ENCODE measurements at places on chromosomes 12 and 14.

DNA sequence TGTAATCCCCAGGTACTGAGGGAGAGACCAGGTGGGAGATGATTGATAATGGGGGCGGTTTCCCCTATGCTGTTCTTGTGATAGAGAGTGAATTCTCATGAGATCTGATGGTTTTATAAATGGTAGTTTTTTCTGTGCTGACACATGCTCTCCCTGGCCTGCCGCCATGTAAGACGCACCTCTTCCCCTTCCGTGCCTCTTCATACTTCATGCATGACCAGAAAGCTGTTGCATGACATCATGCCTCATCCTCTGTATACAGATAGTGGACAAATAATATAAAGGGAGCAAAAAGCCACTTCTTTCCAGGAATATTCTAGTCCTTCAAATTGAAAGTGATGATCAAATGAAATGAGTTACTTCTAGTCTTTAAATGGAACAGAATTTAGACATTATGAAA is 47.3 kb upstream of the LRIG3 start:
- DNase-seq = no peak

- no peak for DNase-seq
Observed at GRCh38 chr12:121248622-121249021, 38.7 kb downstream of the P2RX4 start.

GRCh38 chr12:113158439-113159203 is 9.1 kb downstream of the CFAP73 start:
- no peak for DNase-seq

- no peak for DNase-seq
Observed at GRCh38 chr12:108609537-108610335, 11.9 kb upstream of the TMEM119 start.

DNA sequence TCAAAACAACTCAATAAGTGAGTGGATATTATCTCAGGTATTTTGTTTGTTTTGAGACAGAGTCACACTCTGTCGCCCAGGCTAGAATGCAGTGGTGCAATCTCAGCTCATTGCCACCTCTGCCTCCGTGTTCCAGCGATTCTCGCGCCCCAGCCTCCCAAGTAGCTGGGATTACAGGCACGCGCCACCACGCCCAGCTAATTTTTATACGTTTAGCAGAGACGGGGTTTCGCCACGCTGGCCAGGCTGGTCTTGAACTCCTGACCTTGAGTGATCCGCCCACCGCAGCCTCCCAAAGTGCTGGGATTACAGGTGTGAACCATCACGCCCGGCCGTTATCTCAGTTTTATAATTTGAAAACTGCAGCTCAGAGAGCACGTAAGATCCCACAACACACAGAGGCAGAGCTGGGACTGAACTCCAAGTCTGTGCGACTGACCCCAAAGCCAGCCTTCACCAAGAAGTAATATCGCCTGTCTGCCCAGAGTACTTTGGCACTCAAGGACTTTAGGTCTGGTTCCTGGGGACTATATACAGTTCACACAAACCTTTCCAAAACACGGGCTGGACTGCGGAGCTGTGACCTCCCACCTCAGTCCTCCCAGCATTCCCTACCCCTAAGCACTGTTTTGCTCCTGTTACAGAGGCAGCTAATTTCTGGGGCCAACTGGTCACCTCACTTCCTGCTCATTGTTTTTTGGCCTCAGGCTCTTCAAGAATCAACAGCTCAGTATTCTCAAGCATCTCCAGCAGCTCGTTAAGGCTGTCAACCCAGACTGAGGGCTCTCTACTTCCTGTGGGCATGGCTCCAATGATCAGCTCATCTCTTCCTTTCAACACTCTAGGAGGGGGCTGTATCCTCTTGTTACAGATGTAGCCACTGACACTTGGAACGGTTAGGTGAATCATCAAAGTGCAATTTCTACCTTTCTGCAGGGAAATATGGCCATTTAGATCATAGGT is 22.5 kb downstream of the TESC start:
- DNase-seq = no peak

- no peak for DNase-seq
Observed at GRCh38 chr14:101808020-101808641, 46.6 kb downstream of the PPP2R5C start.

GRCh38 chr12:127489061-127489460 is 777.9 kb upstream of the TMEM132C start:
- no peak for DNase-seq

GRCh38 chr14:63523735-63524426 is 19.3 kb downstream of the PPP2R5E start:
- DNase-seq = no peak

DNA sequence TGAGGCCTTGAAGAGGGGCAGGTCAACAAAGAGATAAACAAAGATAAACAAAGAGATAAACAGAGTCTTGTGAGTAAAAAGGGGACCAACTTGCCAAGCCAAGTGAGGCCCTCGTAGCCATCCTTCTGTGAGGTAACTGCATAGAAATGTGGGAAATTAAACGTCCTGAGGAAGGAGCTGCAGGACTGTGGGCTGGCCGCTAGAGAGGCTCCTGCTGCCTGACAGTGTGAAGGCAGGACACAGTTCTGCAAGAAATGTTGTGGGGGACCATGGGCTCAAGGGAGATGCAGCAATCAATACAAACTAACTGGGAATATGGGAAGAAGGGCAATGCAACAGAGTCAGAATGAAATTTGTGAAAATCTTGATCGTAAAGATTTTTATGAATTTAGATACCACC is 91.9 kb downstream of the SLC8A3 start:
- no peak for DNase-seq

DNA sequence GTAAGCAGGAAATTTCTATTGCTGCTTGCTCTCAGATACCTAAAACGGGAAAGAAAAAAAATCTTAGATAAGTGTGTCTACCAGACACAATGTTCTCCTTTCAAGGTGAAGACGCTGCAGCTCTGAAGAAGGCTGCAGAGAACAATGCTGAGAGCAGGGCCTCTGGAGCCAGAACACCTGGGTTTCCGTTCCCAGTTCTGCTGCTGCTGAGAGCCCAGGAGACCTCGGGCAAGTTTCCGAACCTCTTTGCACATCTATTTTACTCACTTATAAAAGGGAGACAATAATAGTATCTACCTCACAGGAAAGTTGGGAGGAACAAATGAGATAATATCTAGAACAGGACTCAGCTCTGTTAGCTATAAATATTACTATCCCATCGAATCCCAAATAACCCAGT is 122.9 kb downstream of the TMTC1 start:
- DNase-seq = no peak

GRCh38 chr14:81009346-81009745 is 53.9 kb downstream of the TSHR start:
- no peak for DNase-seq

- no peak for DNase-seq
Observed at GRCh38 chr12:116547955-116548501, 11.2 kb upstream of the MAP1LC3B2 start.
